EH (cell line): ENCODE measurements at places on chromosomes 16 and 17.
A peak's percentile ranks its signal among the peaks of the same experiment; 100 is the strongest.

GRCh38 chr17:3665834-3666233 lies 2.5 kb downstream of the TAX1BP3 start:
- no peak for DNase-seq

DNA sequence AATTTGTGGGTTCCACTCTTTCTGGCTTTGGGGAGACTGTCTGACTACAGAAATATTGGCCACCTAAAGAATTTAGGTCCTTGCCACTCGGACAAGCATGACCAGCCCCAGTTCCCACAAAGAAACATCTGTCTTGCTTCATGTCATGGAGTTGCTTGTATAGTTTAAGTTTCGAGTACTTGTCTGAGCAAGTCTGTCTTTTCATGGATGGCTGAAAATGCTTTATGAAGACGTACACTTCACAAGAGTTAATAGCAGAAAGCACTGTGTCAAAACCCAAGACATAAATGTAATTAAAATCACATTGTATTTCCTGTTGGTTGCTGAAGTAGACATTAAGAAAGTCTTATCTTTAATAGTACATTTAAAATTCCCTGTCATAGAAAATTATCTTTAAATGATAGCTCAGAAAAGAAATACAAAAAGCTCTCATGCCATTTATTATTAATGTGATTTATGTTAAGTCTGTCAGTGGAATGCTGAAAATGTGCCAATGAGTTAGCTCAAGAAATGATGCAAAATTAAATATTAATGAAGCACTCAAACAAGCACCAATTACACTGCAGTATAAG lies 29.8 kb upstream of the XYLT2 start:
- no peak for DNase-seq

GRCh38 chr17:32440722-32441121 lies 3.6 kb upstream of the PSMD11 start:
- DNase-seq, result no peak

DNA sequence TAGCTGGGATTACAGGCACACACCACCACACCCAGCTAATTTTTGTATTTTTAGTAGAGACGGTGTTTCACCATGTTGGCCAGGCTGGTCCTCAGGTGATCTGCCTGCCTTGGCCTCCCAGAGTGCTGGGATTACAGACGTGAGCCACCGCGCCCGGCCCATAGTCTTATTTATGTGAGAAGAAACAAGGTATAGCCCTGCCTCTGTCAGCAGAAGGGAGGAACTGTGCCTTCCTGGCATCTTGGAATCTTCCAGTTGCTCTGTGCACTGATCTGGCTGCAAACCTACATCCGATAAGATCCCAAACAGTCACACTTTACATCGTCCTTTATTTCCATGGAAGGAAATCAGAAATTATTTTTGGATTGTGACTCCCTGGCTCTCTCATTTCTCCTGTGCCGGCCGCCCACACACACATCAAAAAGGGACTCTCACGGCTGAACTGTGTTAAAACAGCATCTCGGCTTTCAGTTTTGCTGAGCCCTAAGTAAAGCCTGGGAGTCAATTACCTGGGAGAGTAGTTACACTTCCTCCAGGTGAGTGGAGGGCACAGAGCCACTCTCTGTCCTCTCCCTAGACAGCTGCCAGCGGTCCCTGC lies 23.3 kb downstream of the WIPI1 start:
- DNase-seq, result no peak

- peak; percentile 71 for DNase-seq
Measured at GRCh38 chr16:84970447-84971127, 40.7 kb downstream of the ZDHHC7 start.

- DNase-seq, result no peak
Measured at GRCh38 chr16:30397056-30397455, 1.8 kb downstream of the ZNF48 start.

DNA sequence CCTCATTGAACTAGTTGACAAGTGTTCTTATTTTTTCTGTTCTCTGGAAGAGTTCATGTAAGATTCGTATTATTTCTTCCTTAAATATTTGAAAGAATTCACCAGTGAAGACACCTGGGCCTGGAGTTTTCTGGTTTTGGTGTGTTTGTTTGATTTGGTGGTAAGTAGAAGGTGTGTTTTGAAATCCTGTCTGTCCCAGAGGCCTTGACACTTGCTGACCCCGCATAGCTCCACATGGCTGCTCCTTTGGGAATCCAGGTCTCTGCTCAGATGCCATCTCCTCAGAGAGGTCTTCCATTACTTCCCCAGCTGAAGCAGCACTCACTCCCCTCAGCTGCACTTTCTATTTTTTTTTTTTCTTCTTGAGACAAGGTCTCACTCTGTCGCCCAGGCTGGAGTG lies 5.7 kb upstream of the NUP93 start:
- DNase-seq, result no peak

DNA sequence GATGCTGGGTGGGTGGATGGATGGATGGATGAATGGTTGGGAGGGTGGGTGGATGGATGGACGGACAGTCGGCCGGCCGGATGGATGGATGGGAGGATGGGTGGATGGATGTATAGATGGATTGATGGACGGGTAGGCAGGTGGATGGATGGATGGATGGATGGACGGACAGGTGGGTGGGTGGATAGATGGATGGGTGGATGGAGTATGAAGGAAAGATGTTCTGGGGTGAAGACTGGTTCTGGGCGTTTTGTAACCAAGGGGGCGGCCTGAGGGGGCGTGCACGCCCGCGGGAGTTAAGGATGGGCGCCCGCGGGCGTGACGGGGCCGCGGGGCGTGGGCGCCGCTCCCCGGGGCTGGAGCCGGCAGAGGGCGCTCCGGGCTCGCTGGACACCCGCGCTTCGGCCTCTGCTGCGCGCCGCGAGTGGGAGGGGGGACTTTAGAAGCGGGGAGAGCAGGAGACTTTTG lies at the start of gene NECAB2:
Gene NECAB2, plus strand, starts transcription at position 407 of the 468 bp plus-strand sequence. CDS start 405 bp downstream, outside the sequence.
- DNase-seq, result peak; percentile 37

DNA sequence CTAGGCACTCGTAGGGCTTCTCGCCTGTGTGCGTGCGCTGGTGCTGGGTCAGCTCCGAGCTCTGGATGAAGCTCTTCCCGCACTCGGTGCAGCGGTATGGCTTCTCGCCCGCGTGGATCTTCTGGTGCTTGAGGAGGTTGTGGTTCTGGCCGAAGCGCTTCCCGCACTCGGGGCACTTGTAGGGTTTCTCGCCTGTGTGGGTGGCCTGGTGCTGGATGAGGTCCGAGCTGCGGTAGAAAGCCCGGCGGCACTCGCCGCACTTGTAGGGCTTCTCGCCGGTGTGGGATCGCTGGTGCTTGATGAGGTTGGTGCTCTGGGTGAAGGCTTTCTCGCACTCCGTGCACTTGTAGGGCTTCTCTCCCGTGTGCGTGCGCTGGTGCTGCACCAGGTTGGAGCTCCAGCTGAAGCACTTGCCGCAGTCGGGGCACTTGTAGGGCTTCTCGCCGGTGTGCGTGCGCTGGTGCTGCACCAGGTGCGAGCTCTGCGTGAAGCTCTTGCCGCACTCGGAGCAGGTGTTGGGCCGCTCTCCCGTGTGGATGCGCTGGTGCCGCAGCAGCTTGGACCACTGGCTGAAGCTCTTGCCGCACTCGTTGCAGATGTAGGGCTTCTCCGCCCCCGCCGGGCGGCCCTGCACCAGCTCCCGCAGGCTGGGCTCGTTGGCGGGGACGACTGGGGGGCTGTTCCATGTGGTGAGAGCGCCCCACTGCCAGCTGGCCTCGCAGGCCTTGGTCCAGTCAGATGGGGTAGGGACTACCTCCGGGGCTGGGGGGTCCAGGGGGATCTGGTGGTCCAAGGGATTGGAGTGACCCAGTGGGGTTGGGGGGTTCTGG lies 3.5 kb downstream of the ZNF629 start:
- DNase-seq, result no peak

DNA sequence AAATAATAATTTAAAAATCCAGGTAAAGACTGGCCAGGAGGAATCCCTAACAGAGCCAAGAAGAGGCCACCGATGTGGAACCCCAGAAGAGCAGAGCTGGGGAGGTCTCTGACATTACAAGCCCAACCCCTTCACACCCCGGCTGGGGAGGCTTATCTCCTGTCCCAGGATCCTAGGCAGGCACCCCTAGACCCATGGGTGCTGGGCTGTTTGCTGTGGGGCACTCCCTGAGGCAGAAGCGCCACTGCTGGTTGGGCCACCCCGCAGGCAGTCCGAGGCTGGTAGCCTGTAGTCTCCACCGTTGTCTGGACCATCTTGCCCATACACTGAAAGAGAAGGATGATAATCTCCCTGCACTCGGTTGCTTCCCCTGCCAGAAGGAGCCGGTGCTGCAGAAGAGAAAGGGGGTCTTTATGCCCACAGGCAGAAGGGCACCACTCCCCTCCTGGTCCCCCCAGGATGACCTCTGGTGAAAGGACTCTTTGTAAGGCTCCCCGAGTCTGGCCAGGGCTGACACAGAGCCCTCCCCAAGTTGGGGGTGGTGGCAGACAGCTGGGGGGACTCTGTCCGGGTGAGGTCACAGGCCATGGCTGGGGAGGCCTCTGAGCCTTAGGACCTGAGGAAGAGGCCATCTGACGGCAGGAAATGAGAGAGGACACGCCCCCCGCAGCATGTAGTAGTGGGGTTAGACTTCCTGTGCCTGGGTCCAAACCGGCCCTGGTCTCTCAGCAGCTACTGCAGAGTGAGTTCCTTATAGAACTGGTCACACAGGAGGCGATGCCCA lies 34.2 kb downstream of the CFAP20 start:
- no peak for DNase-seq

DNA sequence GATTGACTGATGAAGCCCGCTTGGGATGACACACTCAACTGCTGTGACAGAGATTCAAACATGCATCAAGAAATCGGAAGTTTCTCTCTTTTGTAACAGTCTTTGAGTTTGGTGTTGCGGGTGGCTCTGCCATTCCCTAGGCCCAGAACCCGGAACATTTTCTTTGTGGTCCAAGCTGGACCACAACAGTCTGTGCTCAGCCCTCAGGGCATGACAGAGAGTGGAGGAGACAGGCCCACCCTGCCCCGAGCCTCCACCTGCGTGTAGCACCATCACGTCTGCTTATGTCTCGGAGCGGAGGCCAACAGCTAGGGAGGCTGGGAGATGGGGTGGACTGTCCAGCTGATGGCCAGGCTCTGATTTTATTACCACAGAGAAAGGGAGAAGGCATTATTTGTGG lies 64.5 kb downstream of the SHISA6 start:
- DNase-seq, result no peak

- no peak for DNase-seq
Measured at GRCh38 chr17:80992948-80993624, 1.4 kb downstream of the CHMP6 start.

GRCh38 chr17:74527081-74527480 lies 4.2 kb downstream of the CD300LB start:
- DNase-seq, result no peak

DNA sequence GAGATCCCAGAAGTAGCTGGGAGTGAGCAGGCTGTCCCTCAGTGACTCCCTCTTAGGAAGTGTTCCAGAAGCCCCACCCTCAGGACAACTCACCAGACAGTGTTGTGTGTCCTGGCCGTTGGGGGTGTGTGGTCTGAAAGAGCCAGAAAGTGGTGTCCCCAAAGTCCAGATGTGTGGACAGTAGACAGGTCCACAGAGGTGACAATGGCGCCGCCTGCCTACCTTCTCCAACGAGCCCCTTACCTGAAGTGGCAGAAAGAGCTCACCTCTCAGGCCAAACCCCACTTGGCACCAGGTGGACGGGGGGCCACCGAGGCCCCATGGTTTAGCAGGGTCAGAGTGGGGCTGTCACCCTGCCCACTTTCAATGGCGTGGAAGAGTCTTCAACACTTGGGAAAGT lies 19.9 kb downstream of the C17orf100 start:
- no peak for DNase-seq

- DNase-seq, result no peak
Measured at GRCh38 chr17:28738680-28739384, 5.0 kb upstream of the TRAF4 start.

DNA sequence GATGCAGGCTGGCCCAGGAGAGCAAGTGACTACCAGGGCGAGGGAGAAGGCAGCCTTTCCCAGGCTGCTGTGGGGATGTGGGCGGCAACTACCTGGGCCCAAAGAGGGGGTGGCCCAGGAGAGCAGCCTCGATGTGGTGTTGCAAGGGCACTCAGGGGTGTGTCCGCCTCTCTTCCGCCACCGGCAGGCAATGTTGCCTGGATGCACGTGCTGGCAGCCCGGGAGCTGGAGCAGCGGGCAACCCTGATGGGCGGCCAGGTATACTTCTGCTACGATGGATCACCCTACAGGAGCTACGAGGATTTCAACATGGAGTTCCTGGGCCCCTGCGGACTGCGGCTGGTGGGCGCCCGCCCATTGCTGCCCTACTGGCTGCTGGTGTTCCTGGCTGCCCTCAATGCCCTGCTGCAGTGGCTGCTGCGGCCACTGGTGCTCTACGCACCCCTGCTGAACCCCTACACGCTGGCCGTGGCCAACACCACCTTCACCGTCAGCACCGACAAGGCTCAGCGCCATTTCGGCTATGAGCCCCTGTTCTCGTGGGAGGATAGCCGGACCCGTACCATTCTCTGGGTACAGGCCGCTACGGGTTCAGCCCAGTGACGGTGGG lies 2.7 kb downstream of the HSD3B7 start:
- no peak for DNase-seq

- DNase-seq, result no peak
Measured at GRCh38 chr16:46930861-46931260, 42.6 kb downstream of the DNAJA2 start.

- no peak for DNase-seq
Measured at GRCh38 chr17:8504460-8505207, 69.0 kb downstream of the NDEL1 start.

- peak; percentile 6 for DNase-seq
Measured at GRCh38 chr16:11957591-11958395, 7.2 kb upstream of the TNFRSF17 start.

- DNase-seq, result no peak
Measured at GRCh38 chr17:69060822-69061221, at the start of gene ABCA9. Gene ABCA9, minus strand, starts transcription at chr17:69060927. Its CDS starts 9,801 bp downstream, at chr17:69051126.

GRCh38 chr16:11824362-11824761 lies 27.0 kb downstream of the RSL1D1 start:
- peak; percentile 63 for DNase-seq

DNA sequence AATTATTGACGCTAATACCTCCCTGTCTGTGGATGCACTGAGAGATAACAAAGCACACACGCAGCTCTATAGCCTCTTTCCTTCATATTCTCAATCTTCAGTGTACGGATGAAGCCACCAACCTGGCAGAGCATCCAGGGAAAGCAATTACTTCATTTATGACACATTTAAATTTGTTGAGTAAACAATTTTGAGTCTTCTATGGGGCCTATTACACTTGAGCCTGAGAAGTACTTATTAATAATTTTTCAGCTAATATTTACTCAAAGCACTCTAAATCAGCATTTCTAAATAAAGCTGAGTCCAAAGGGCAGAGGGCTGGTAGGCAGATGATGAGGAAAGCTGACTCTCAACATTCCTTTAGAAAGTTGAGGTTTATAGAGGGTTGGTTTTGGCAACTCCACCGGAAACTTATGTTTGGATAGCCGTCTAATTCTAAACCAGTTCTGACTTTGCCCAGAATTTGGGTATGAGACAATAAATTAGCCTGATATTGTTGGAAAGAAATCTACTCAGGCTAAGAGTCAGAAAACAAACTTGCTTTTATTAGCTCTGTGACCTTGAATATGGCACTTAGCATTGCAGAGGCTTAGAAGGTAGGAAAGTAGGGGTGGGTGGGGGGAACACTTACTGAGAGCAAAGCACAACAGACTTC lies 643.5 kb downstream of the CDH11 start:
- DNase-seq, result peak; percentile 89

- DNase-seq, result no peak
Measured at GRCh38 chr17:73365301-73365874, 53.6 kb upstream of the CDC42EP4 start.
